ENCODE measurements at places on chromosomes 6 and 20. TPM values are rescaled to one million over a fixed set of nuclear protein-coding genes. Genes with fewer than 3 reads are reported as not detected.
A peak's percentile ranks its signal among the peaks of the same experiment; 100 is the strongest.

DNA sequence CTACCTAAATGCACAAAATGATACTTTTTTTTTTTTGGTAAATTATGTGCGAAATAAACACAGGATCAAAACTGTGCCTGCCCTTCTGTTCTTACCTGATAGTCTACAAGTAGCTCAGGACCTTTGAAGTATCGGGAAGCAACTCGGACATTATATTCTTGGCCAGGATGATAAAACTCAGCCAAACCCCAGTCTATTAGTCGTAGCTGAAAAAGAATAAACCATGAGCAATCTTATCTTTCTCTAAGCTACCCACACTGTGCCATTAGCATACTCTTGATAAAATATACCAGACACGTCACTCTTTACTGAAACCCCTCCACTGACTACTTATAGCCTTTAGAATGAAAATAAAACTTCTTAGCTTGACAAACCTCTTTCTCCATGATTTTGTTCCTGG is 29.8 kb upstream of the TBC1D20 start:
- DNase-seq, result no peak

GRCh38 chr6:164749221-164750064 is 560.0 kb downstream of the C6orf118 start:
- no peak for DNase-seq

GRCh38 chr6:117555882-117556498 is 46.3 kb downstream of the GOPC start:
- no peak for DNase-seq

DNA sequence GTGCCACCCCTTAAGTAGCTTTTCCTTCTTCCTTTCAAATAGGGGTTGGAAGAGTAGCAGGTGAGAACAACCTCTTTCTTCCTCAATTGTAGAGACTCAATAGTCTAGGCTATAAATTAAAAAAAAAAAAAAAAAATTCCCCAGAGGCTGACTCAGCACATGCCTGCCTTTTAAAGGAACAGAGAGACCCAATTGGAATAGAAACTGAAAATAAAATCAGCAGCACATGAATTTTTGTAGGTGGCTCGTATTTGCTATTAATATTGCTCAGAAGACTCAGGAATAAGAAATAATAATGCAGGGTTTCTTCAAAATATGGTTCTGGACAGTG is 19.3 kb downstream of the TOP1 start:
- no peak for DNase-seq

GRCh38 chr6:55729665-55730064 is 145.7 kb downstream of the BMP5 start:
- no peak for DNase-seq

DNA sequence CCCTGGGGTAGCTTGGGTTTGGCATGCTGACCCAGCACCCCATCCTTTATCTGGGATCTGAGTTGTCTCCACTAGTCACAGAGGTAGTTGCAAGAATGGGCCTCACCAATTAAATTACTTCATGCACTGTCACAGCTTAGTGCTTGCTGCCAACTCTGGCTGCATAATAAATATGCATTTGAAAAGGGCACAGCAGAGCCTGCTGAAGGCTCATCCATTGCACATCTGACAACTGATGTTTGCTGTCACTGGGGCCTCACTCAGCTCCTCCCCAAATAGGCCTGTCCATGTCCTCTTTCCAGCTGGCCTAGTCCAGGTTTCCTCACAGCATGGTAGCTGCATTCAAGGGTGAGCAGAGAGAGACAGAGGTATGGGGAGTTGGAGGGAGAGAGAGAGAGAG is 13.3 kb upstream of the NXT1 start:
- DNase-seq, result no peak

GRCh38 chr6:2232445-2232844 is 13.0 kb downstream of the GMDS start:
- no peak for DNase-seq

DNA sequence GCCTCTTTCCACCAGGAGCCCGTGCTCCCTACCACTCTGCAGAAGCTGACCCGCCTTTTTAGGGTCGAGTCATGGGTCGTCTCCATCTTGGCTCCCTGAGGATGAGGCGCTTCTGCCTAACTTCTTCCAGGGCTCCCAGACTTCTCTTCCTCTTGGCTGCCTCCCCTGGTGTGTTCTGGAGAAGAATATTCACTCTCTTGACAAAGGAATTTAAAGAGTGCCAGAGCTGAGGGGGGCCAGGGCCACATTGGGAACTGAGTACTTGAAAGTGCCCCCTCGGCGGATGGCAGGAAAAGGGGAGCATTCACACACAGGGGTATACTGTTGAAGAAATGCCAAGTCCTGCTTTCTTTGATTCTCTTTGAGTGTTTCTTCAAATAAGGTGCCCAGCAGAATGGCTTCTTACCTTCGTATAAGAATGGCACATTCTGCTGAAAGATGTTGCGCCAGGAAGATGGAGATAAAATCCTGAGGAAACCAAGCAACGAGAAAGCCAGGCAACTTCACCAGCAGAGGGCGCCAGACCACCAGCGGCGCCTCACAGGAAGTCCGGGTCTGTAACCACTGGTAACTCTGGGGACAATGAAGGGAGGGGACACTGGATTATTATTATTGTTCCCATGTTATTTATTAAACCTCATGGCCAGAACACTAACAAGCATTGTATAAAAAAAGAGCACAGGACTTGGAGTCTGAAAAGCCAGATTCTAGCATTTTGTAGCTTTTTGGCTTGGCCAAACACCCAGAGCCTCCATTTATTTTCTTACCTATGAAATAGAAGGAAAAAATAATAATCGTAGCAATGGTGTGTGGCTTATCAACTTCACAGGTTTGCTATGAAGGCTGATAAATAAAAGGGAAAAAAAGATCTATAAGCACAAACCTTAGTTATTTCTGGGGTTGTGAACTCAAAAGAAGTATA is 176.7 kb downstream of the HACE1 start:
- DNase-seq, result peak; percentile 68

DNA sequence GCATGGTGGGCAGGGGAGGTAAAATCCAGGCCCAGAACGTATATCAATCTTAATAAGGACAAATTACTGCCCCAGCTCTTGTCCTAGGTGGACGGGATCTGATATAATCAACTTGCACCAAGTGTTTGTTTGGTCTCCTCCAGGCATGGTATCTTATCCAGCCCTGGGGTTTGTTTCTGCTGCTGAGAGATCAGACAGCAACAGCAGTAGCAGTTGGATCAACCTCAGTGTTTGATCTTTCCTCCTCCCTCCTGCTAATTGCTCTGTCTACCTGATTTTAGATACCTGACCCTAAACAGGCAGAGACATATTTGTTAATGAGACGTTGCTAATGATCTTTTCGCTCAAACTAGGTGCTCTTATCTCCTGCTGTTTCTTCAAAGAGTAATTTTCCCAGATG is 100.4 kb upstream of the BACH2 start:
- DNase-seq, result no peak

- no peak for DNase-seq
Measured at GRCh38 chr6:82568290-82568993, 204.8 kb downstream of the TPBG start.

- no peak for DNase-seq
Measured at GRCh38 chr20:58116505-58116904, 111.9 kb downstream of the ANKRD60 start.

- DNase-seq, result peak; percentile 73
Measured at GRCh38 chr6:12371641-12372146, 81.5 kb downstream of the EDN1 start.

- DNase-seq, result no peak
Measured at GRCh38 chr6:34520645-34521462, 35.3 kb downstream of the SPDEF start.

TPD52L1 gene
- total RNA-seq, result 60.1 TPM

SLC22A7 gene
- total RNA-seq, result not detected

CCR6 gene
- not detected for total RNA-seq

EGFL8 gene
- total RNA-seq, result 45.0 TPM

All from Caco-2 (cell line).